ENCODE measurements at places on chromosomes 11 and 22.
A peak's percentile ranks its signal among the peaks of the same experiment; 100 is the strongest.

DNA sequence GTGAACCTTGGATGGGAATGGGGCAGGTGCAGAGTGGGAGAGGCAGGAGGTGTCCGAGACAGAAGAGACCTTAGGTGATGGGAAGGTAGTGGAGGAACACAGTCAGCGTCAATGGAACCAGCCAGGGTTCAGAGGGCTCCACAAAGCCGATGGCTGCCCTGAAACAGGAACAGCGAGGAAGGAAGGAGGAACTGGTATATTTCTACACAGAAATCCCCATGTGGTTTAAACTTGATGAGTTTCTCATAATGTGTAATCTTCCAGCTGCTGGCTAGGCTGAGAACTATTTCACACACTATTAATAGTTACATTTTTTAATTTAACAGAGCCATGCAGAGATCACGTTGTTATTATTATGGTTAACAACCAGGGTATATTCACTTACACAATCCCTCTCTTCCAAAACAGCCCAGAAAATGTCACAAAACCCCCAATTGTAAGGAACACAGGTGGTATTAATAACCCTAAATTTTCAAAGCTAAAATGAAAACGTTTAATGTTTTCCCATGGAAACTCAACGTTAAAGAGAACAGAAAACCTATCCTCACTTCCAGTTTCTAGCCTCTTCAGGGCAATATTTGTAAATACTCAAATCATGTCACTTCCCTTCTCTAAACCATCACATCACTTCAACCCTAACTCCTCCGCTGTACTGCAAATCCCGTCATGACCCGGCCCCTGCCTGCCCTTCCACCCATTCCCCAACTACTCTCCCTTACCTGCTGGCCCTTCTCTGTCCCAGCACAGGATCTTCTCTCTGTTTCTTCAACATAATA is 74.5 kb upstream of the ARFGAP3 start:
- DNase-seq, result no peak

- peak; percentile 89 for DNase-seq
These were observed 37.0 kb downstream of the GAB2 start for GRCh38 chr11:78380615-78381051.

DNA sequence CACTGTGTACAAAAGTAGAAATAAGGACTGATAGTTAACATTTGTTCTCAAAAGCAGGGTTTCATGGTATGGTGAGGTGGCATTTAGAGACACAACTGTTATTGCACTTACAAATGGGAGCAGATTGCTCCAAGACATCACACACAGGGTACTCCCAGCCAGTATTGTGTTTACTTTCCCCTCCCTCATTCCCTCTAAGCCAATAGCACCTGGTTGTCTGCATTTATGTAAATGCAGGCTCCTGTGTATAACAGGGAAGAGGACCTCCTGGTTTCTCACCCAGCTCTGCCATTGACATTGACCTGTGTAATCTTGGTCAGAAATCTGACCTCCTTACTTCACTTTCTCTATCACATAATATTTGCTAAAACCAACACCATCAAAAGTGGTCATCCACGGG is 154.4 kb downstream of the NAV2 start:
- DNase-seq, result no peak

DNA sequence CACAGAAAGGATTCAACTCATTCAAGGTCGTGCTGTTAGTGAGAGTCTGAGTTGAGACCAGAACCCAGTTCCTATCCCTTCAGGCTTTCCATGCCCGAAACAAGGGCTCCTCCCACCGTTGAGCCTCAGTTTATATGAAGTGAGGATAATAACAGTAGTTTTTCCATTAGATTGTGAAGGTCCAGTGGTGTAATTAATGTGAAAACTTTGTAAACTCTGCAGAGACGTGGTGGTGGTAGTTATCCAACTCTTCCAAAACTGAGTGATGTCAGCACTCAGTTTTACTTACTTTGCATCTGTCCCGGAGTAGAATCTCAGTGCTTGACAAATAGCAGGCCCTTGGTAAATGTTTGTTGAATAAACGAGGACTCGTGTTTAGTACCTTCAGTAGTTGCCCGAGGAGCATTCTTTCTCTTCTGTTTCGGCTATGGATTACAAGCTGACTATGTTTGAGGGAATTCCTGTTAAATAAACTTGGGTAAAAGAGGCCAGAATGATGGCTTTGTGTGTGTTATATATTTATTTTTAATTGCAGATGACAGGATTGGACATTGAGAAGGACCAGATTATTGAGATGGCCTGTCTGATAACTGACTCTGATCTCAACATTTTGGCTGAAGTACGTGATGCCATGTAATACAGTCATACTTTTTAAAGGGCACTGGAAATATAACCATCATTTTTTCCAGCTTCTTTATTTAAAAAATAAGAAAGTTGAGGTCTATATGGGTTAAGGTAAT is 1.0 kb downstream of the REXO2 start:
- DNase-seq, result peak; percentile 32

GRCh38 chr11:61873588-61874376 is 17.6 kb downstream of the FADS3 start:
- no peak for DNase-seq

GRCh38 chr11:57276169-57276970 is 39.3 kb upstream of the APLNR start:
- DNase-seq, result peak; percentile 60

DNA sequence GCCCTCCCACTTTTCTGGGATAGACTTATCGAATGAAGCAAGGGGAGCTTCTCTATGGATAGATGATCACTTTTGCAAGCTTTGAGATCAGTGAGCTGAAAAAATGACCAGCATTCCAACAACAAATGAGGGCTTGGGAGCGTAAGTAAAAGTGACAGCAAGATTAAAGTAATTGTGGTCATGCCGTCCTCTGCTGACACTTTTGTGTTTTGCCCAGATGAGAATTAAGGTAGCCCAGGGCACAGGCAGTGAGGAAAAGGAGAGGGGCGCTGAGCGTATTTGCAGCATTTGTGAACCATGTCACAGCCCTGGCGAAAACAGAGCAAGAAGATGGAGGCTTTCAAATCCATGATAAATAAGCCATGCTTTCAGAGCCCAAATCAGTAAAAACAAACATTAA is 24.6 kb upstream of the TMA7B start:
- DNase-seq, result no peak

DNA sequence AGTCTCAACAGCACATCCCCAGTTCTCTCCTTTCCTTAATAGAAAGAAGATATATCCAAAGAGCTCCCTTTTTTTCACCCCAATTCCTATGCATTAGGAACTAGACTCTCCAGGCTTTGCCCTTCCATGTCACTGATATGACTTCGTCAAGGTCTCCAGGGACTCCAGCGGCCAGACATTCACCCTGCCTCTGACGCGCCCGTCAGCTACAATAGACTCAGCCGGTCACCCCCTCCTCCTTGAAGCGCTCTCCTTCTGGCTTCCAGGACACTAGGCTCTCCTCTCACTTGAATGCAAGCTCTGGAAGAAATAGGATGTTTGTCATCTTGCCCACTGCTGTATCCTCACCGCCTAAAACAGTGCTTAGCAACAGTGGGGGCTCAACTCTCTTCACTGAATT is 14.9 kb upstream of the ELFN2 start:
- no peak for DNase-seq

GRCh38 chr11:126703662-126704061 is 296.9 kb downstream of the KIRREL3 start:
- no peak for DNase-seq

DNA sequence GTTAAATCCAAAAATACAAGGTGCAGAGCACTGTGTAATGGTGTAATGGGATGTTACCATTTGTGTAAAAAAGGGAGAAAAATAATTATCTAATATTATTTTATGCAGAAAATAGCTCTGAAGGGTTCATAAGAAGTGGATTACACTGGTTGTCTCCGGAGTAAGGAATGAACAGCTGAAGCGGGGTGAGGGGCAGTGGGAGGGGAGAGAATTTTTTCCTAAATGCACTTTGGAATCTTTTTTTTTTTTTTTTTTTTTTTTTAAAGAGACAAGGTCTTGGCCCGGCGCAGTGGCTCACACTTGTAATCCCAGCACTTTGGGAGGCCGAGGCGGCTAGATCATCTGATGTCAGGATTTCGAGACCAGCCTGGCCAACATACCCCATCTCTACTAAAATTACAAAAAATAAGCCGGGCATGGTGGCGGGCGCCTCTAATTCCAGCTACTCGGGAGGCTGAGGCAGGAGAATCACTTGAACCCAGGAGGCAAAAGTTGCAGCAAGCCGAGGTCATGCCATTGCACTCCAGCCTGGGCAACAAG is 6.8 kb upstream of the POLR3H start:
- no peak for DNase-seq

DNA sequence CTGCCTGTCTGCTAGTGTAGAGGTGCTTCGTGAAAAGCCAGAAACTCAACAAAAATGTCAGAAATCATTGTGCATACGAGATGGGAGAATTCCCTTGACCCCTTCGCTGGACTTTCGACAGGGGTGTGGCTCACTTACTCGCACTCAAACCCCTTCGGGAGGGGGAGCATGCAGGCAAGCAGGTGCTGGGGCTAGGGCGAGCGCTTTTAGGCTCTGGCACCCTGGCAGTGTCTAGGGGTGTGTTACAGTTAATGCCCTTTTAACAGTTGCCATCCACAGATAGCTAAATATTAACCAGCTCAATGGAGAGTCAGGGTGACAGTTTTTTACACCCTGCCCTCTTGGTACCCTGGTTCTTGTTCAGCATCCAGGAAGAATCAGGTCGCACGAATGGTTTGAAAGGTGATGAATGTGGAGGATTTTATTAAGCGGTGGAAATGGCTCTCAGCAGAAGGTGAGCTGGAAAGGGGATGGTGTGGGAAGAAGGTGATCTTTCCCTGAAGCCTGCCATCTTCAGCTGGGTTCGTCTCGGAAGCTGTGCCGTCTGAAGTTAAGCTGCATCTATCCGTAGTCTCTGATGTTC is 59.6 kb upstream of the SHANK2 start:
- DNase-seq, result no peak

DNA sequence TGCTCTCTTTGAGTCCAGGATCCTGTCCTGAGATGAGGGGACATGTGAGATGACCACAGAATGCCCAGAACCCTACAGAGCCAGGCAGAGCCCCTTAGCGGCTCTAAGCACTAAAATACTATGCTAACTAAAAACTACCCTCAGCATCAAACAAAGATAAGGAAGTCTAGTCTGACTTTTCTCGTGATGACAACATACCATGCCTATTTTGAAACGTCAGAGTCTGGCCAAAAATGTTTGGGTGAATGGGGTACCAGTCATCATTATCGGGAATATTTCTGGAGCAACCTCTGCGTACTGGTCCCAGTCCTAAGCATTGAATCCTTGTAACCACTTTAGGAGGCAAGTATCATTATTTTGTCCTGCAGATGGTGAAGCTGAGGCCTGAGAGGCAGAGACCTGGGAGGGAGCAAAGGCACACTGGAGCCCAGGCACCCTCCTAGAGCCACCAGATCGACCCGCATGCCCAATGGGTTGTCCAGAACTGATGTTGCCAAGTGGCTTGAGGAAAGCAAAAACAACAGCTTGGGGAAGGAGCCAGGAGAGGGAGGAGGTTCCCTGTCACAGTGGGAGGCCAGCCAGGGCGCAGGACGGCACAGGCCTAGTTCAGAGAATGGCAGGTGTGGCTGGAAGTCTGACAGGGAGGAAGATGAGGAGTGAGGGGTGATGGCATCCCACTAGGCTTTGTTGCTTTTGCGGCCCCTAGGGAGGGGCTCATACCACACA is 7.2 kb upstream of the OSM start:
- no peak for DNase-seq

GRCh38 chr11:62926680-62927455 is 5.7 kb upstream of the CHRM1 start:
- no peak for DNase-seq

DNA sequence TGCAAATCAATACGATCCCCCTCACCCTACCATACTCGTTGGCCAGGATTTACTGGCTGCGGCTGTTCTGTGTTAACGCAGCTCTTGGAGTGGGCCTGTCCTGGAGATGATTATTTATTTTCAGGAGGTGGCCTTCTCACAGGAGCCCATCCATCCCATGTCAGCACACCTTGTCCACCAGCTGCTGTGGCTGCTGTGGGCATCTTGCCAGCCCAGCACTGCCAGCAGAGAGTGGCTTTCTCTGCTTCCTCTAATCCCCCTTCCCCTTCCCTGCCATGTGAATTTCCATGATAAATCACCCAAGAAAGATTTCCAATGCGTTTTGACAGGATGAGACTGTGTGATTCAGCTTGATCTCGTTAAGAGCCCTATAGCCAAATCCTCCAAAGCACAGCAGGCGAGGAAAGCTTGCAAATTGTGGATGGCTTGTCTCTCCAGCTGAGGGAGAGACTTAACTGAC is 309.1 kb upstream of the C11orf87 start:
- peak; percentile 9 for DNase-seq

Measured in SK-N-DZ (cell line).